ENCODE measurements at places on chromosomes 2 and 18. TPM values are rescaled to one million over a fixed set of nuclear protein-coding genes. Genes with fewer than 3 reads are reported as not detected.

The ST8SIA3 gene
- 16.6 TPM for total RNA-seq

The AAK1 gene
- 86.4 TPM for total RNA-seq

The EPAS1 gene
- total RNA-seq = 12.2 TPM

The ANKRD44 gene
- 226 TPM for total RNA-seq

The SERPINB4 gene
- not detected for total RNA-seq

The RTKN gene
- total RNA-seq = 5.0 TPM

Measured in parietal lobe (tissue), 2 donors.